Activated gamma-delta T cell treated with anti-CD3 and anti-CD28 coated beads, Interleukin-2, amount 50 U/mL, for 16 hours (primary cell): ENCODE measurements at places on chromosomes 1 and 21.

GRCh38 chr1:15081102-15081501, 72.4 kb upstream of the TMEM51 start:
- DNase-seq, result no peak

DNA sequence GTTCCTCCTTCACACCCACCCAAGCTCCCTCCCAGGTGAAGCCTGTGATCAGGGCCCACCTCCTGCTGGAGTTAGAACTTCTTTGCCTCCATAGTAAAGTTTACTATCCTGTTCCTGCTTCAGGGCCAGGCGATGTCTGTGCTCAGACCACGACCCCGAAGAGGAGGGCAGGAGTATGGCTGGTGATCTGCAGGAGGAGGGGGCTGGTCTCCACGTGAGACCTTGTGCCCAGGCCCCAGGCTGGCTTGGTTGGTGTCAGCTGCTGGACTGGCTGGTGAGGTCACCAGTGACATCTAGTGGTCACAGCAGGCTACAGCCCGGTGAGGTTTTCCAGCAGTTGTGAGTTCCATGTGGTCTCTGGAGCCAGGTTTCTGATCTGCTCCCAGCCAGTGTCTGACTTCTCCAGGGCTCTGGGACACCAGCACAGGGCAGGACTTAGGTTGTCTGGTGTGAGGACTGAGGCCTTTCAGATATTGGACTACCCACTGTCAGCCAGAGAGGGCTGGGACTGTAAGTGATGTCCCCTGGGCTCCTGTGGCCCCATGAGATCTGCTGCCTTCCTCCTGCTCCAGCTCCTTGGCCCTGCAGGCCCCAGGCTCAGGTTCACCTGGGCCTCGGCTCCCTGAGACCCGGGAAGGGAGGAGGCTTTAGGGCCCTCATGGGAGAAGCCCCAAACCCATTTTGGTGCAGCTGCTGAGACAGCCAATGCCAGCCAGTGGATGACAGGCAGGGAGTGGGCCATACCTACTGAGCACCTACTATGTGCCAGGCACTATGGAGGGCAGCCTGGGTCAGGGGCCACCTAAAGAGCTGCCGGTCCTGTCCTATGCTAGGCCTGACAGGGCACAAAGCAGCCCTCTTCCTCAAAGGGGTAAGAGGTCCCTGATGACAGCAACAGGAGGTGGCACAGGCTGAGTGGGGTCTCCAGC, 6.0 kb upstream of the UBL4B start:
- DNase-seq, result peak; percentile 32

- DNase-seq, result no peak
Observed at GRCh38 chr21:28592205-28592865, 400.3 kb downstream of the LTN1 start.

DNA sequence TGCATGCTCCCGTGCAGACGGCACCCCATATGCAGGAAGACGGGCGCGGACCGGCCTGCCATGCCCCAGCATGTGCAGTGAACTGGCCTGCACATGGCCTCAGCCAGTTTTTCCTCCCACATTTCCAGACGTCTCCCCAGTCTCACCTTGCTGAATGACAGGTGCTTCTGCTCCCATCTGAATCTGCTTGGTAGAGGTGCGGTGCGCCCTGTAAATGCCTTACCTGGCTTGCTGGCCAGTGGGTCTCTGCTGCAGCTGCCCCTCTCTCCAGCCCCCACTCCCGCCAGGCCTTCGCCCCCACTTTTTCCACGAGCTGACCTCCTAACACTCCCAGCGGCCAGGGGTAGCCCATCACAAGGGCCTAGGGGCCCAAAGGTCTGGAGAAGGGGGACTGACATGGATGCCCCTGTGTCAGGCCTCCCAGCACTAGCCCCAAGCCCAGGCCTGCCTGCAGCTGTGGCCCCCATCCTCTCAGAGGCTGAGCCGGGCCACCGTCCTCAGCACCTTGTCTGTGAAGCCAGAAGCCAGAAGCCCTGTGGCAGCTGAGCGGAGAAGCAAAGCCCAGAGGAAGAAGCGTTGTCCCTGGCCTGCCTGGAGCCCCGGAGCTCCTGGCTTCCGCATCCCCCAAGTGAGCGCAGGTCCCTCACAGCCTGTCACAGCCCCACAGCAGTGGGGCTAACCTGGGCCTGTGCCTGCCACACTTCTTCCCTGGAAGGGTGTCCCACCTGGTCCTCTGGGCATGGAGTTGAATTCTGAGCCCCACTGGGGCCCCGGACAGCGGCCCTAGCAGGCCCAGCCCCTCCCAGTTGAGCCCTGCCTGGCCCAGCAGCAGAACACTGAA, 3.7 kb upstream of the SLC19A1 start:
- no peak for DNase-seq

- no peak for DNase-seq
Observed at GRCh38 chr21:36882776-36883175, 83.7 kb downstream of the HLCS start.

DNA sequence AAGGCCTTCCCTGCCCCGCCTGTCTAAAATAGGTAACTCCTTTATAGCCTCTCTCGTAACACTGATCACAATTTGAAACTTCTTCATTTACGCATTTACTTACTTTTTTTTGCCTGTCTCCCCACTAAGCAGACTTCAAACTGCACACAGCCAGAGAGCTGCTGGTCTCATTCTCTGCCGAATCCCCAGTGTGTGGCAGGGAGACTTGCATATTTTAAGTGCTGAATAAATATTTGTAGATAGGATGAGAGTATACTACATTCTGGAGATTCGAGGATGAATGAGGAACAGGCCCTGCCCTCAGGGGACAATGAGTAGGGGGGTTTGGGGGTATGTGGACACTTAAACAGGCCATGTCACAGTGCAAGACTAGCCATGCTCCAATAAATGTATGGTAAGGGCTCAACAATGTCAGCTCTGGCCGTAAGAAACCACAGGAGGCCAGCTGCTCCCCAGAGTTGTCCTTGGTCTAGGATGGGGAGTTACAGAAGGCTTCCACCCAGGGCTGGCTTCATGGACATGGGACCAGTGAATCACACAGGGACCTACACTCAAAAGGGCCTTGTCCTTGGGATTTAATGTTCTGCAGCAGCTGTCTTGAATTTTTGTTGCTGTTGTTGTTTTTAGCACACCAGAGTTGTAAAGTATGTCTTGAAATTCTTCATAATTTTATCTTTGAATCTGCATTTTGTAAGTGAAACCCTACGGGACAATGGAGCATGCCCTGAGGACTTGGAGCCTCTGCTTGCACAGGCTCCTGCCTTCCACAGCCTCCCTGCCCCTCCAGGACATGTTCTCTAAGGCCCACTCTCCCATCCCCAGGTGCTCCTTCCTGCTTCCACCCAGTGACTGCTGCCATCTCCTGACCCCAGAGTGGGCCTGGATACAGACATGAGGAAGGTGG, 8.5 kb downstream of the DIO1 start:
- no peak for DNase-seq

GRCh38 chr1:216457356-216457755, 34.1 kb upstream of the USH2A start:
- DNase-seq, result no peak

DNA sequence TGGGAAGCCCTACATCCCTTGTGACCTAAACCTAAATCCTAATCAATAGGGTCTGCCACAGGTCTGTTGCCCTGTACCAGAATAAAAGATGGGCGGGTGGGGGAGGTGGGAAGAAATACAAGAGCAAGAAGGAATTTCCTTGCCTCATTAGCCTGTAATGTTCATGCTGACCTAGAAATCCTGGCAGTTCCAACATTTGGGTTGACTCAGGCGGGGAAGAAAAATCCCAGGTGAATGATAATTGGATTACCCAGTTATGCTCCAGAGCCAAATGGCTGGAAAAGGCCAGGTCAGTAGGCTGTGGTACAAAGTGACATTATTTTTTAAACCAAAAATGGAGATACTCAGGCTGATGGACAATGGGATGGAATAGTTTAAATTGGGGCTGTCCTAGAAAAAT, 27.3 kb upstream of the A3GALT2 start:
- no peak for DNase-seq

DNA sequence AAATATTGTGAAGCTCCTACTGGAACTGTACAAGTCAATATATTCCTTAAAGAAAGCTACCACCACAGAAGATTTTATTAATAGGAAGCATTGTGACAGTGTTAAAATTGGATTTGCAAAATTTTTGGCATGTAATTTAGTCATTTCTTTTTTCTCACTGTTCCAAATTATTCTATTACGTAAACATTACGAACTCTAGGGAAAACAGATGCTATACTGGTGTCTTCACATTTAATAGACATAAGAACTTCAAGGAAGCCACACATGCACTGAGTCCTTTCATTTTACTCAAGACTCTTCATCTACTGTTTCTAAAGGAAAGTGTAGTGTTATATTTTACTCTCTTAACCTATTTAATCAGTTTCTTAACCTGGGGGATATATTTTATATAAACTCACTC, 135.4 kb downstream of the HMCN1 start:
- DNase-seq, result no peak

- DNase-seq, result no peak
Observed at GRCh38 chr1:78765489-78765888, 115.9 kb downstream of the IFI44 start.

DNA sequence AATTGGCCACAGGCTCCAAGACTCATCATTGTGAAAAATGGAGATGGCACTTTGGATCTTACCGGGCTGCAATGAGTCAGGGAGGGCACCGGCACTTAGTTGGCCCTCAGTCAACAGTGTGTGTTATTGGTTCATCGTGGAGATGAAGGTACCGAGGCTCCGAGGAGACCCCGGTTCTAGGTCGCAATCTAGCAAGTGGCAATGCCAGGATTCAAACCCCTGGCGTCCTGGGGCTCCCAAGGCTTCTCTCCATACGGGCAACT, 49.0 kb upstream of the ACOT11 start:
- DNase-seq, result no peak

DNA sequence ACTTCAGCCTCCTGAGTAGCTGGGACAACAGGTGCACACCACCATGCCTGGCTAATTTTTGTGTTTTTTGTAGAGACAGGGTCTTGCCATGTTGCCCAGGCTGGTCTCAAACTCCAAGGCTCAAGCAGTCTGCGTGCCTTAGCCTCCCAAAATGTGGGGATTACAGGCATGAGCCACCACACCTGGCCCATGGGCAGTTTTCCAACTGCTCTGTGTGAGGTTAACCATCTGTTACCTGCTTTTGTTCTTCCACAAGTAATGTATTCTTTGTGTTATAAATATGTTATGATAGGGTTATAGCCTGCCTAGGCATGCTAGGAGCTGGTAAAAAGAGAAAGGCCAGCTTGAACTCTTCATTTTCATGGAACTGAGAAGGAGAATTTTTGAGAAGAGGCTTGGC, 30.7 kb downstream of the TUFT1 start:
- DNase-seq, result no peak

DNA sequence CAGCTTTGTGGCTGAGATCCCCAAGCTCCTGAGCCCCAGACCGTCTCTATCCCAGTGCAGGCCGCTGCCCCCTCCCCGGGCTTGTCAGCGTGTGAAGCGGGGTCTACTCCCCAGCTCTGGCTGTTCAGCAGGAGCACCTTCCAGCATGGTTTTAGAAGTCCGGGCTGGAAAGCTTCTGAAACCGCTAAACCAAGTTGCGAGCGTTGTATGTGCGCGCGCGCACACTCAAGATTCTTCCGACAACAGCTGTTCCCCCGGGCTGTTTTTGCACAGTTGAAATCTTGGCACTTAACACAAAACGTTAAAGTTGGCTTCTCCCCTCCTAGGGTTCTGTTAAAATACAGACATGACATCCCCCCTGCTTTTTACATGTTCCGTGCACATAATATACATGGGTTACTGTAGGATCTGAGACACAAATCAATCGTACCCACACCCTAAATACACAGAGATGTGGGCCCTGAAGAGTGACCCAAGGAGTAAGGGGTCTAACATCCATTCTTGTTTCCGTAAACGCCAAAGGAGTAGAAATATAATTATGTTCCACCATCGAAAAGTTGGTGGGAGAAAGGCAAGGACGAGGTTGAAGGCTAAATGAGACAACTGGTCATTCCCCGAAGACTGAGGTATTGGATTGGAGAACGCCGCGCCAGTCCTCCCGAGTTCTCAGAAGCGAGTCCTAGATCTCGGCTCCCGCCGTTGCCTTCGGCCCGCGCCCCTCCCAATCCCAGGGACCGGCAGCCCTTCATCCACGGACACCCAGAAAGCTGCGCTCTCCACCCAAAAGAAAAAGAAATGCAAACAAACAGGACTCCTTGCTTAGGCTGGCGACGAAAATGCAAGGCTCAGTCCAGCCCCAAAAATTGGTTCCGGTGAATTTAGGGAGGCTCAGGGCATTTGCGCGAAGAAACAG, 1.3 kb downstream of the TBX15 start:
- DNase-seq, result no peak
